ENCODE measurements at places on chromosomes 7 and 10.

- DNase-seq = no peak
These were observed 176.4 kb upstream of the SMIM30 start for GRCh38 chr7:113294750-113295149.

- no peak for DNase-seq
These were observed 47.0 kb upstream of the PFKP start for GRCh38 chr10:3020311-3020710.

- DNase-seq = no peak
These were observed 27.6 kb upstream of the PIK3AP1 start for GRCh38 chr10:96747734-96748550.

DNA sequence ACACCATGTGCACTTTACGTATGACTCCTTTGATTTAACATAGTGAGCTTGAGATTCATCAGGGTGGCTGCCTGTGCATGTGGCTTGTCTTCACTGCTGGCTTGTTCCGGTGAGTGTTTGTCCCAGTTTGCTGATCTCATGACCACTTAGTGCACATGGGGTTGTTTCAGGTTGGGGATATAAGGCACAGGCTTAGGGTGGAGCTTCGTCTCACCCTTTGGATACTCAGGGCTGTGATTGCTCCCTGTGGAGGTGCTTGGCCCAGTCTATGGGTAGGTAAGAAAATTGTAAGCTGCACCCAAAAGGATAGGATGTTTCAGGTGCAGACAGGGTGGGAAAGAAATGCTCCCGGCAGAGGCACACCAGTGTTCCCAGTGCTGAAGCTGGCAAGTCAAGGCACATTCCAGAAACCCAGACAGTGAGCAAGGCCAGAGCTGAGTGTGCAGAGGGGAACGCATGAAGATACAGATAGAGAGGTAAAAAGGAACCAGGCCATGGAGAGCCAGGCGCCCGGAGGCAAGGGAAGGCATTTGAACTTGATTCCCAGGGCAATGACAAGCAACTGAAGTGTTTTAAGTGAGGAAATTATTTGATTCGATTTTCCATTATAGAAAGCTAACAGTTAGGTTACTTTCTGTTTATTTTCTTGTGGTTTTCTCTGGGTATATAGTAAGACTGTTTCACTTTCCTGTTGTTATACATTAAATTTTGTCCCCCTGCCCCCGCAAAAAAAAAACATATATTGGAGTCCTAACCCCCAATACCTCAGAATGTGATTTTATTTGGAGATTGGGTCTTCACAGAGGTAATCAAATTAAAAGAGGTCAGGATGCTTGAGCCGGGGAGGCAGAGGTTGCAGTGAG, 289.8 kb upstream of the KLF6 start:
- DNase-seq = no peak

GRCh38 chr10:106680061-106680460, 484.4 kb downstream of the SORCS1 start:
- DNase-seq = no peak

DNA sequence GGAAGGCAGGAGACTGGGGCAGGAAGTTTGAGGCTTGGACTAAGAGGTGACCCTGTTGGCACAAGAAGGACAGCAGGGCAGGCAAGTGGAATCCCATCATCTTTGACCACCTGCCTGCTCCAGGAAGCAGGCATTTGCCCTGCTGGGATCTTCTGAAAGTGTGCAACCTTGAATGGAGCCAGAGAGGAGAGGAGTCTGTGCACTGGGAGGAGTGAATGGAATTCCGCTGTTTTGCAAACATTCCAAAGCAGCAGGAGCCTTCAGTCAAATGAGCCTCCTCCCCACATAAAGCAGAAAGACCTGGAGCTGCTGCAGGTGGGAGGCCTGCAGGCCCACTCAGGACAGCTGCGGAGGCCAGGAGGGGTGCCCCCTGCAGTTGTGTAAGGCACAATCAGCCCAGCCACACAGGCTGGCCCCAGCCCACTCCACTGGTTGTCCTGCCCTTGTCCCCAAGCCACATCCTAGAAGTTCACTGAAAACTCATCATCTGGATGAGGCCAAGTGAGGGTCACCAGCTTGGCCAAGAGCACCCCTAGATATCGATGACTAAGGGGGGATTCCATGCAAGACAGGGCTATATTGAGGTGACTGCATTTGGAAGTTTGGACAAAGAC, 249.5 kb downstream of the RPS24 start:
- DNase-seq = no peak

GRCh38 chr10:78292982-78293865, 259.6 kb downstream of the RPS24 start:
- no peak for DNase-seq

DNA sequence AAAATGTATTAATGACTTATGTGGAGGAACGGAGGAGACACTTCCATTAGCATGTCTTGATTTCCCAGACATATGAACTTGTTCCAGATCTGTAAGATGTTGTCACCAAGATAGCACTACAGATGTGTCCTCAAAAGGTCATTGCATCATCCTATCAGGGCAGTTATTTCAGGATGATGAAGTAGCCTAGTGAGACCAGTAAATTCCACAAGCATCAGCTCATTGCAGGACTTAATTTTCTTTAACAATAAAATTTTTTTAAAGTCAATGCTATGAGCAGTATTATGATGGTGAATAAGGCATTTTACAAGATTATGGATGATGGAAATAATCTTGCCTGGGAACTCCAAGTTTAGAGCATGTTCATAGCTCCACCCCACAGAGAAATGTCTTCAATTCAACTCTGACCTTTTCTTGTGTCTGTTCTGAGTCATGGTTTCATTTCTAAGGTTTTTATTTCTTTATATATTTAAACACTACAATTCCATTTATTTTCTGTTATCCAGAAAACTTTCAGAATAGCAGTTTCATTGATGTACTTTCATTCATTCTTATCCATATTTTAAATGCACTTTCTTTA, 1203.3 kb upstream of the CELF2 start:
- DNase-seq = no peak

- no peak for DNase-seq
These were observed 64.7 kb downstream of the GOLGA7B start for GRCh38 chr10:97914171-97914836.

- no peak for DNase-seq
These were observed 398.9 kb upstream of the GALNT17 start for GRCh38 chr7:70733090-70733489.

DNA sequence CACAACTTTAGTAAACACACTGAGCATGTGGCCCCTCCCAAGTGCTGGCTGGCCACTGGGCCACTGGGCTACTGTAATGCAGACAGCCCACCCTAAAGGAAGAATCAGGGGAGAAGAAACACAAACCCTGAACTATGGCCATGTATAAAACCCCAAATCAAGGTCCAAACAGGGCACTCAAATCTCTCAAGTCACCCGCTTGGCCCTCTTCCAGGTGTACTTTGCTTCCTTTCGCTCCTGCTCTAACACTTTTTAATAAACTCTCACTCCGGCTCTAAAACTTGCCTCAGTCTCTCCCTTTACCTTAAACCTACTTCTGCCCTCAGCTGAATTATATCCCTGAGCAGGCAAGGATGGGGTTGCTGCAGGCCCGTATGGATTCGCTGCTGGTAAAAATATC, 72.6 kb downstream of the TPK1 start:
- DNase-seq = no peak

DNA sequence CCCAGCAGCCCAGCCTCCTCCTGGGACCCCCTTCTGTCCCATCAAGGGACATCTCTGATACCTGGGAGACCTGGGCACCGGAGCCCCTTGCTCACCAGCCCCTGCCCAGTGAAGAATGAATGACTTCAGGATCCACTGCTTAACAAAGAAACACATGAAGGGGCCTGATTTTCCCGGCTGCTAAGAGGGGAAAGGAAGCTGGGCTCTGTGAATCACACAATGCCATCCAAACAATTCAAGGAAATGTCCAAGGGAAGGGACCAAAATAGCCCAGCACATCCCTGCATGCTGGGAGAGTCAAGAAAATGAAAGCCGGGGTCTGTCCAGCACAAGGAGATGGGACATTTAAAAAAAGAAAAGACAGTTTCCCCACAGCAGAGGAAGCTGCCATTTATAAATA, 128.7 kb upstream of the JCAD start:
- DNase-seq = no peak

DNA sequence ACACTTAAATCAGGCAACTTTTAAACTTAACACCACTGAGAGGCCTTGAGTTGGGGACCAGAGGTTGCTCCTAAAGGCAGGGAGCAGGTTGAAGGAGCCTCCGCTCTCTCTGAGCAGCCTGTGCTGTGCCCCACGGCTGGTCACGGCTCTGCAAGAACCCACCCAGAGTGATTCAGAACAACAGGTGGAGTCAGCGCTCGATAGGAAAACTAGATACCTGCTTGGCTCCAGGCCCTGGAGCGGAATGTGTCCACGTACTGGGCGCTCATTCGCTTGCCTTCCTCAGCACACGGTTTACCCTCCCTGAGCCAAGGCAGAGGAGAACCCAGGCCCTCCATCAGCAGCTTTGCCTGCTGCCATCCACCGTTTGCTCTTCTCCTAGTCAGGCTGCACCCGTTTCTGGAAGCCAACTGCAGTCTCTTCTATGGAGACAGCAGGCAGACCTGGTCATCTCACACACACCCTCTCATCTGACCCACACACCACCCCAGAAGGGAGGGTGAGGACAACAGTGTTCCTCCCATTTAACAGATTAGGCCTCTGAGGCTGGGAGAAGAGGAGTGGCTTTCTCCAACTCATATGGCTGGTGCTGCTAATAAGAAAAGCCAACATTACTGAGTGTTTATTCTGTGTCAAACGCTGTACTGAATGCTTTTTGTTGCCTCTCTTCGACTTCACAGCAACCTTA, 37.6 kb upstream of the PDCD4 start:
- no peak for DNase-seq

GRCh38 chr10:127734753-127735152, 2.2 kb upstream of the FOXI2 start:
- DNase-seq = no peak

GRCh38 chr10:86346799-86347665, 19.6 kb downstream of the GRID1 start:
- DNase-seq = no peak

DNA sequence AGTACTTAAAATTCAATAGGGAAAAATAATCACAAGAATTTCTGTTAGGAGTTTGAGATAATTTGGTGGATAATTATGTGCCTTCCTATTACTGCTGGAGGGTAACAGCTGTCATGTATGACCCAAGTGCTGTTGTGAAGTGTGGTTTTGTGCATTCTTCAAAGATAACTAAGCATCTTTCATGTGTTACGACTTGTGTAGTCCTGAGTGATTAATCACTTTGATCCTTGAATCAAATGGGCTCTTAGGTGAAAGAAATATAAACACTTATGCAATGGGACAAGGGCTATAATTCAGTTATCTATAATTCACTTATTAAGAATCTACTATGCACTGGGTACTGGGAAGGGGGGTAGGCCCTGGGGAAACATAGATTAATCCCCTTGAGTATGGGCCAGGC, 89.0 kb downstream of the CH25H start:
- DNase-seq = no peak

GRCh38 chr7:30824821-30825720, 53.9 kb downstream of the MINDY4 start:
- DNase-seq = no peak

GRCh38 chr7:148135116-148135515, 455.4 kb upstream of the C7orf33 start:
- DNase-seq = no peak

- DNase-seq = no peak
These were observed 6.9 kb upstream of the HILPDA start for GRCh38 chr7:128448751-128449302.

DNA sequence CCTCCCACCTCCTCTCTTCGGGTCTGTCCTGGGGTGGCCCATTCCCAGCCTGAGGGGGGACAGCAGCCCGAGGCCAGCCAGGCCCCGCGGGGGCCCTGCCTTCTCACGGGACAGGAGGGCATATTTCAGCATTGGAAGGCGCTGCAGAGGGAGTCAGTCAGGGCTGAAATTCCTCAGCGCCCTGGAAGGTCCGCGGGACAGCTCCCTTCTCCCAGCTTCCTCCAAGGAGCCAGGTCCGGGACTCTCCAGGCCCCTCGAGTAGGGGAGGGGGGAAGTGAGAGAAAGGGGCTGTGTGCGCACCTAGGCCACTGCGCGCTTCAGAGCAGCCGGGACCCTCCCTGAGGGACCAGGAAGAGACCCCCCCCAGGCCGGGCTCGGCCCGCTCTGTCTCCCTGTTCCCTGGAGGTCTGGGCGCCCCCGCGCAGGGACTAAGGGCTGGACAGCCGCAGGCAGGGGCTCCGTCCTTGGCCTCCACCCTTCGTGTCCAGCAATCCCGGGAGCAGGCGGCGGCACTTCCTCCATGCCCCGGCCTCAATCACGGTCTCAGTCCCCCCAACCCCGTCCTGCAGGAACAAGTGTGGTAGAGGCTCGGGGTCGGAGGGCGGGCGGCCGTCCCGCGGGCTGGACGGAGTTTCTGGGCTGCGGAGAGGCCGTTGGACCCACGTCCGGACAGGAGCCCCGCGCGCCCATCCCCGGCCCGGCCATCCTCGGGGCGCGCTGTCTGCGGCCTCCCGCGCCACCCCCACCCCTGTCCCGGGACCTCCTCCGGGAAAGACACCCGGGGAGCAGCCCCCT, 6.0 kb upstream of the ELFN1 start:
- DNase-seq = no peak

DNA sequence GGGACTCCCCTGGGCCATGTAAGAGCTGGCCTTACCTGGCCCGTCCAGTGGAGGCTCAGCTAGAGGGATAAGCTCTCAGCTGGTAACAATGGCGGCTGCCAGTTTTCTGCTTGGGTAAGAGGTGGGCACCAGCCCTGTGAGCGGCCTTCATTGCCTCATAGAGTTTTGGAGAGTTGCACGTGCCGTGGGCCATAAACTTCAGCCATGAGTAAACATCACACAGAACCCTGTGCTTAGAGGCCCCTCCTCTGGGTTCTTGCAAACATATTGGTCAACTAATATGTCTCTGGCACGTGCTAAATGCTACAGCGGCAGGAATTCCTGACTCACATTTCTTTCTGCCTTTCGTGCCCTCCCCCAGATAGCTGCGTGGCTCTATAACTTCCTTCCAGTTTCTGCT, 103.9 kb upstream of the LEP start:
- no peak for DNase-seq

- no peak for DNase-seq
These were observed 11.5 kb downstream of the TMEM176B start for GRCh38 chr7:150788474-150789269.

DNA sequence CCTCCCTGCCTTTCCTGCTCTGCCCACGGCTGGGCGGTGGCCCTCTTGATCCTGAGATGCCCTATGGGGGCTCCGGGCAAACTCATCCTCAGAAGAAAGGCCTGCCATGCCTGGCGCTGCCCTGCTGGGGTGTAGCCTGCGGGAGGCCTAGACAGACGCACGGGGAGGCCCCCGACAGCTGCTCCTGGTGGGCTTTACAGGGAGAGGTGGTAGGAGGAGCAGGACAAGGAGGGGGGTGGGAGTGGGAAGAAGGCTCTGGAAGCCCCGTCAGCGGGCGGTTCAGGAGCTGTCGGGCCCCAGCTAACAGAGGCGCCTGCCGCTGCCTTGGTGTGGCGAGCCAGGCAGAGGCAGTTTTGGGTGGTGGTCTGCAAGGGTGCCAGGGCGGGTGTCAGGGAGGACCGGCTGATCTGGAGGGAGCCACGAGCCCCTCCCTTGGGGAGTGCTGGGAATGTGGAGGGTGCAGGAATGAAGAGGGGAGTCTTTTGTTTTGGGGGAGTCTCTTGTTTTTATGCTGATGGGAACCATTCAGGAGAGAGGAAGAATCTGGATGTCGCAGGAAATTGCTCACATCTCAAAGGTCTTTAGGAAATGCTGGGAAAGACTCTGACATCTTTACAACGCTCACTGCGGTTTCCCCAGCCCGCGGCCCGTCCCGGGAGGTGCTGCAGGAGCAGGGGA, 63.5 kb downstream of the CFAP46 start:
- DNase-seq = no peak

GRCh38 chr10:43781480-43782361, 133.0 kb upstream of the ZNF32 start:
- DNase-seq = peak; percentile 51
